ENCODE measurements at places on chromosomes 1 and 21.

DNA sequence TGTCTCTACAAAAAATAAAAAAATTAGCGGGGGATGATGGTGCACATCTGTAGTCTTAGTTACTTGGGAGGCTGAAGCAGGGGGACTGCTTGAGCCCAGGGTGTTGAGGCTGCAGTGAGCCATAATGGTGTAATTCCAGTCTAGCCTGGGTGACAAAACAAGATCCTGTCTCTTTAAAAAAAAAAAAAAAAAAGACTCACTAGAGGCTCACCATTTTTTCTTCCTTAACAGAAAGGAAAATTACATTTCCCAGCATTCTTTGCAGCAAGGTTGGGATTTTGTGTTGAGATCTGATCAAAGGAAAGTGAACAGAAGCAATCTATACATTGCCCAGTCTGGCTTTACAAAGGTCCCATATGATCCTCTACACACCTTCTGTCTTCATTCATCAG, 21.5 kb downstream of the GFI1 start:
- no peak for DNase-seq

- DNase-seq, result no peak
Observed at GRCh38 chr1:21937034-21937371, at the start of gene HSPG2. HSPG2 (minus strand) TSS chr1:21937310; CDS start chr1:21937217, 93 bp downstream.

- DNase-seq, result no peak
Observed at GRCh38 chr21:45142469-45143308, 68.3 kb downstream of the ADARB1 start.

DNA sequence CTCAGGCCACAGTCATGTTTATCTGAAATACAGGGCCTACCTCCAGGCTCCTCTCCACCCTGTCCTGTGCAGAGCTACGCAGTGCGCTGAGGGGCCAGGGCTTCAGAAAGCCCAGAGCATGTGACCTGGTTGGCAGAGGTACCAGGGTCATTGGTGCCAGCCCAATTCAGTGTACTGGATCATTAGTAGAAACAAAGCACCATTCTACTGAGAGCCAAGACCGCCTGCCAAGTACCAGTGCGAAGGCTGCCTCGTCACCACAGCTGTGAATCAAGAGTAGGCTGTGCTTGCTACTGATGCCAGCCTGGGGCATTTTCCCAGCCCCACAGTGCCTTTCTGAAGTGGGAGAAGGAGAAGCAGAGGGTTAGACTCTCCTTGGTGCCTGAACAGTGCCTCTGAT, 59.8 kb downstream of the CAPN9 start:
- no peak for DNase-seq

Data from activated CD4-positive, alpha-beta T cell treated with anti-CD3 and anti-CD28 coated beads, Interleukin-2, Interleukin-4, amounts not matched to agents 100 ng/mL and 50 ng/mL, durations not matched to agents 16 hours and 8 hours (primary cell).